ENCODE measurements at places on chromosomes 5 and 9.
A peak's percentile ranks its signal among the peaks of the same experiment; 100 is the strongest.

DNA sequence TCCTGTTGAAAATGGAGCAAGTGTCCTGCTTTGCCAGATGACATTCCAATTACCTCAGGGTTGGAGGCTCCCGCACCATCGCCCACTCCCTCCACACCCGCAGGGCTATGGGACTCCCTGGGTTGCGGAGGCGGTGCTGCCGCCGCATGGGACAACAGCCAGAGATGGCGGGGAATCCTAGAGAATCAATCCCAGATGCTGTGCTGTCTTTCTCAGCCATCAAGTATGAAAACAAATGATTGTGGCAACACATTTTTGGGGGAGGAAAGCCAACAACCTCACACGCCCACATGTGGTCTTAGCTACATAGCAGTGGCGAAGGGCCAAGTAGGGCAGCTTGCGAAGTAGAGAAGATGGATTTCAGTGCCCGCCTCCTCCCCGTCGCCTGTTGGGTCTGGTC is 46.7 kb downstream of the IL31RA start:
- DNase-seq, result peak; percentile 39

DNA sequence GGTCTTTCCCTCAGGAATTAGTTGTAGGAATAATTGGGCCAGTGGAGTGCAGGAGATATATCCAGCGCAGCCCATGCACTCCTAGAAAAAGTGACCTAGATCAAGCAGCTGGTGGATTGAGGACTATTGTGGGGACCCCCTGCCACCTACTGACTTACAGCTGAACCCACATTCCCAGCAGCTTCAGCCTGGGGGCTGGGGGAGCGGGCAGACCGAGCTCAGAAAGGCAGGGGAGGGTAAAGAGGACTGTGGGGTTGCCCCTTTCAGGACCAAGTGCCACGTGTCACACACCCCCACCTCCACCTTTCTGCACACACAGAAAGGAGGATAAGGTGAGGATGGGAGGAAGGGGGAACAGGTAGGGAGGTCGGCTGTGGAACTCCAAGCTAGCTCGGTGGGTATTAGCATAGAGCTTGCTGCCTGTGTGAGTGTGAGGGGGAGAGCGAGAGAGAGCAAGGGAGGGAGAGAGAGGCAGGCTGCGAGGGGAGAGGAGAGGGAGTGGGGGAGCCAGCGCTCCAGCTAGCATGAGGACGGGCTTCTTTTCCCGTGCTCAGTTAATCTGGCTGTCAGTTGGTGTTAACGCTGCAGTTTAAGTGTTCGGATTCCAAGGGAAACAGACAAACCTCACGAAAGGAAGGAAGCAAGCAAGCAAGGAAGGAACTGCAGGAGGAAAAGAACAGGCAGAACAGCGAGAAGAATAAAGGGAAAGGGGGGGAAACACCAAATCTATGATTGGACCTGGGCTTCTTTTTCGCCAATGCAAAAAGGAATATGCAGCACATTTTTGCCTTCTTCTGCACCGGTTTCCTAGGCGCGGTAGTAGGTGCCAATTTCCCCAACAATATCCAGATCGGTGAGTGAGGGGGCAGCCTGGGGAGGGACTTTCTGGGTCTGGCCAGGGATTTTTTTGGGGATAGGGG is at the start of gene GRIA1:
GRIA1 (plus strand) TSS at position 553 of the 920 bp plus-strand sequence.
- no peak for DNase-seq

- DNase-seq, result no peak
Measured at GRCh38 chr5:11509793-11510192, 394.5 kb downstream of the CTNND2 start.

GRCh38 chr5:137516251-137516797 is 17.2 kb upstream of the SPOCK1 start:
- no peak for DNase-seq

DNA sequence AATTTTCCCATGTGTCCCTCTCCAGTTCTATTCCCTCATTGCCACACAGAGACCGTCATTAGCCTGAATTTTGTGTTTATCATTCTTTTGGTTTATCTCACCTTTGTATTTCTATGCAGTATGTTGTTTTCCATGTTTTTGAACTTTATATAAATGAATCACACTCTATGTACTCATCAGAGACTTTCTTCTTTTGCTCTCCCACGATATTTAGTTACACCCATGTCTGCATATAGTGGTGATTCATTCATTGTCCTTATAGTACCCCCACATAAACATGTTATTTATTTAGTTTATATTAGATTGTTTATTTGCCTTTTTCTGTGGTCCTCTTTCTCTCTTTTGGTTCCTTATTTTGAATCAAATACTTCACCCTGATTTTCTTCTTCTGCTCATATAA is 199.7 kb downstream of the FSTL4 start:
- no peak for DNase-seq

DNA sequence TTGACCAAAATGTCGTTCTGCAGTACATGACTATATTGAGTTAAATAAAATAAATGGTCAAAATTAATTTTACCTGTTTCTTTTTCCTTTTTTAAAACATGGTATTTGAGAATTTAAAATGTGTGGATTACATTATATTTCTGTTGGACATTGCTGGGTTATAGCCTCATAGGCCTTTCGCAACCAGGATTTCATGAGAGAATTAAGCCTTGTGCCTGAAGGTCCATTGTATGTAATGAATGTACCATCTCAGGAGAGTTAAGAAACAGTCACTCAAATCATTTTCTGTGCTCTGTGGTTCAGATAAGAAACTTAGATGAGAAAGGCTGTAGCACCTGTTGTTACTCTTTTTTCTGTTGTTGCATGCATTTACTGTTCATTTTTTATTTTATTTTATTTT is 103.5 kb downstream of the ANGPTL2 start:
- no peak for DNase-seq

DNA sequence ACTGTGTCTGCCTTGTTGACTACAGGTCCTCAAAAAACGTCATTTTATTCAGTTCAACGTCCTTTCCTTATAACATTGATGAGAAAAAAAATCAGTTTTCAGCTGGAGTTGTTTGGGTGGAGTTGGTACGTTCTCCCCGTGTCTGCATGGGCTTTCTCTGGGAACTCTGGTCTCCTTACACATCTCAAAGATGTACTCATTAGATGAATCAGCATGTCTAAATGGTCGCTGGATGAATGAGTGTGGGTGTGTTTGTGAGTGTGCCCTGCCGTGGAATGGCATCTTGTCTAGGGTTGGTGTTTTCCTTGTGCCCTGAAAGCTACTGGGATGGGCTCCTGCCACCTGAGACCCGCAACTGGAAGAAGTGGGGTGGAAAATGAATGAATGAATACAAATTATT is 30.1 kb downstream of the EGR1 start:
- DNase-seq, result no peak

- no peak for DNase-seq
Measured at GRCh38 chr5:58717303-58718007, 134.6 kb downstream of the RAB3C start.

- peak; percentile 18 for DNase-seq
Measured at GRCh38 chr5:62538017-62538942, 40.3 kb upstream of the LRRC70 start.

GRCh38 chr5:34803974-34804732 is 34.8 kb upstream of the TTC23L start:
- no peak for DNase-seq

- no peak for DNase-seq
Measured at GRCh38 chr5:15452781-15453180, 47.2 kb upstream of the FBXL7 start.

- no peak for DNase-seq
Measured at GRCh38 chr9:13369431-13369830, 89.9 kb upstream of the MPDZ start.

DNA sequence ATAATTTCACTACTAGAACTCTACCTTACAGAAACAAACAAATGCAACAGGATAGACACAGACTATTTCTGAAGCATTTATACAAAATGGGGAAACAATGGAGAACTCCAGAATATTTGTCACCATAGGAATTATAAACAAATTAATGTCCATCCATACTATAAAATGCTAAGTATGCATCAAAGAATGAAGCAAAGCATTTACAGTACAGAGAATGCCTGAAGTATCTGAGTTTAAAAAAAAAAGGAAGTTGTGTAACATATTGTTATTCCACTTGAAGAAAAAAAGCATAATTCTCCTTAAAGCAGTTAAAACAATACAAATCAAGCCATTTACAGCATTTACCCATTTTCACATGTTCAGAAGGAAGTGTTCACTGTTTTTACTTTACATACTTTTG is 53.0 kb downstream of the DROSHA start:
- no peak for DNase-seq

DNA sequence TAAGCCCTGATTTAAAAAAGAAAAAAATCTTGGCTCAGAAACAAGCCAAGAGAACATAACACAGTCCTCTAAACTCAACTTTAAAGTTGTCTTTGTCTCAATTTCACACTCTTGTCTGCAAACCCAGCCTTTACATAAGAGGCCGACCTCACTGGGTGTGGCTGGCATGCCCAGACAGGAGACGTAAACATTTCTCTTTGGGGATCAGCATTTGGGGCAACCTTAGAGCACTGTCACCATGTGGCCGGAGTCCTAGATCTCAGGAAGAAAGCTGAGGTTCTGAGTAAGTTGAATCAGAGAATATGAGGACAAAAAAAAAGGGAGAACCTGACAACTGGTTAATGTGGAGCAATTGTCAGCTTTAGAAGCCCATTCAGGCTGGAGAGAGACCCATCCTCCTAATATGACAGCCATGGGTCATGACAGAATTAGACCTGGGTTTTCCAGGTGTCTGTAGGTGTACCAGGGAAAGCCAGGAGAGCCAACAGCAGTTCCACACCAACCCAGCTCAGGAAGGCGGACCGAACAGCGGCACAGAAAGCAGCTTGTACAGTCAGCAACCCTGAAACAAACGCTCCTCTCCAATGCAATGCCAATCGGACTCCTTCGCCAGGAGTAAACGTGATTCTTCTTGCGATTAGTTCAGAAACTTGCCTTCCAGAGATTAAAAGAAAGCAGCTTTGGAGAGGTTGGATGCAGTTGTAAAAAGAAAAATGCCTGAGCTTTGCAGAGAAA is 97.9 kb upstream of the MAP3K1 start:
- no peak for DNase-seq

DNA sequence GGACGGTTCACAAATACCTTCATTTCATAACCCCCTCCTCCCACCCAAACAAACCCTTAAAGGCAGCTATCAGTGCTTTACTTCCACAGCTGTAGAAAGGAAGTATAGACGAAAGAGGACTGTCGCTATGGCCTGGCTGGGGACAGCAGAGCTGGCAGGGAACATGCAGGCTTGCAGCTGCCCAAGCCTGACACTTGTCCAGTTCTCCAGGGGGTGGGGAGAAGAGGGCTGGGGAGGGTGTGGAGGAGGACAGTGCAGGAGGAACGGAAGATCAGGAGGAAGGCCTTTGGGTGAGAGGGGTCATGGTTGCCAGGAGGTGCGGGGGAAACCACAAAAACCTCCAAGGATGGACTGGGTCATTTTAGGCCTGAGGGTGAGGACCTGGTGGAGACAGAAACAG is 25.9 kb downstream of the ARPC5L start:
- no peak for DNase-seq

GRCh38 chr5:19240170-19240569 is 747.8 kb downstream of the CDH18 start:
- no peak for DNase-seq

DNA sequence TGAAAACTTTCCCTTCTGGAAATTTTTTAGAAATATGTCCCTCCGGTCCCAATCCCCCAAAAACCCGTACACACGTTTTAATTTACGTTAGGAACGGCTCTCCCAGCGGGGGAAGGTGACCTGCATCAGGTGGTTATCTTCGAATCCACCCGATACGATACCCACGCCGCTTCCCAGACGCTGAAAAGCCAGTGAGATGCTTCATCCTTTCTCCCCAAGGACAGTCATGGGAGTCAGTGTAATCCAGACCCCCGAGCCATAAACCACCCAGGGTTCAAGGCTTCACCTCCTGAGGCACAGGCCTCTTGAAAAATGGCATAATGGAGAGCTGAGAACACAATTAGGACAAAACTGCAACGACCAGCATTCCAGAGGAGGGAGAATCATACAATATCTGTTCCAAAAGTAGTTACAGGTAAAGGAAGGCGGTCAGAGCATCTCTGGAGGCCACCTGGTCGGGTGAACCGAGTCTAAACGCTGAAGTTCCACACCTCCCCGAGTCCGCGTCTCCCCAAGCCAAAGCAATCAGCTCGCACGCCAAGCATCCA is 857 bp downstream of the FAM169A start:
- no peak for DNase-seq

- DNase-seq, result no peak
Measured at GRCh38 chr9:123319541-123320339, 36.3 kb upstream of the CRB2 start.

- DNase-seq, result peak; percentile 72
Measured at GRCh38 chr5:140186267-140186671, 11.3 kb downstream of the CYSTM1 start.

DNA sequence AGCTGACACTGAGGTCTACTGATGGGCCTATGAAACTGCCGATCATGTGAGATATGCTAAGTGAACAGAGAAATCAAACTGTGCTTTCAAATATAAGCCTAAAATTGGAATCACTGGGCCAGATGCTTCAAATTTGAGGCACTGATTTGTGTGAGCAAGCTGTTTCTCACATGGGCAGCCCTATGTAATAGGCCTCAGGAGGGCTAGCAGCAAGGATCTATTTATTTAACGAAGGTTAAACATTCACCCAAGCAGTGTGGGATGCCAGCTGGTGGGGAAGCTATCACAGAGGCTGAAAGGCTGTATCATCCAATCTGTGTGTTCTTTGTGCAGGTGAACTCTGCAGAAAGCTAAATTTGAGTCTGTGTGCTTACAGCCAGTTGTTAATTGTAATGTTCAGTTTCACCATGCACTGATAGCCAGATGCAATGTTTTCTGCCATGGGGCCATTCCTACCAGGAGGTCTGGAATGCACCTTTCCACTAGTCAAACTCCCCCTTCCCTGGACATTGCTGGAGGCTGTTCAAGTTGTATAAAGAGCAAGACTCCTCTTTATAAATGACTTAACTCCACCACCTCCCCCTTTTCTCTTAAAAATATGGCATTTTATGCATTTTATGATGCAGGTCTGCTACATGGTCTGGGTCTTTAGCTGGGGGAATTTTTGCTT is 228.9 kb downstream of the SH3GL2 start:
- DNase-seq, result no peak

- DNase-seq, result no peak
Measured at GRCh38 chr5:134975843-134976242, 8.1 kb downstream of the CATSPER3 start.

GRCh38 chr5:171268700-171269620 is 40.1 kb upstream of the TLX3 start:
- DNase-seq, result no peak

DNA sequence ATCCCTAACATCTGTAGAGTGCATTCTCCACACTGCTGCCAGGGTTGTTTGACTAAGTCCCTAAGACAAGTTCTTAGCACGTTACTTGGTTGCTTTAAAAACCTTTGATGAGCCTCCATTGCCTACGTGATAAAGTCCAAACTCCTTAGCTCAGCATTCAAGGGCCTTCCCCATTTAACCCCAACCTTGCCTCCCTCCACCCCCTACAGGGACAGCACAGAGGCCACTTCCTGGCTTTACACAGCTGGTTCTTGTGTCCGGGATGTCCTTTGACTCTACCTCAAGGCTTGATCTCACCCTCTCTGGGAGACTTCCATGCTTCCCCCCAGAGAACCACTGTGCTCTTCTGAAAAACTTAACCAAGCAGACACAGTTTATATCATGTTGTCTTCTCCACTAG is 29.4 kb downstream of the FAM240B start:
- DNase-seq, result no peak
